ENCODE measurements at places on chromosomes 13 and 19. TPM values are rescaled to one million over a fixed set of nuclear protein-coding genes. Genes with fewer than 3 reads are reported as not detected.

Gene NTN5
- 0.72 TPM for polyA plus RNA-seq

Gene PLPP2
- 0.26 TPM for polyA plus RNA-seq

Gene FEM1A
- polyA plus RNA-seq = 5.1 TPM

Gene ZNF20
- 2.7 TPM for polyA plus RNA-seq

Gene OR10H1
- not detected for polyA plus RNA-seq

DNA sequence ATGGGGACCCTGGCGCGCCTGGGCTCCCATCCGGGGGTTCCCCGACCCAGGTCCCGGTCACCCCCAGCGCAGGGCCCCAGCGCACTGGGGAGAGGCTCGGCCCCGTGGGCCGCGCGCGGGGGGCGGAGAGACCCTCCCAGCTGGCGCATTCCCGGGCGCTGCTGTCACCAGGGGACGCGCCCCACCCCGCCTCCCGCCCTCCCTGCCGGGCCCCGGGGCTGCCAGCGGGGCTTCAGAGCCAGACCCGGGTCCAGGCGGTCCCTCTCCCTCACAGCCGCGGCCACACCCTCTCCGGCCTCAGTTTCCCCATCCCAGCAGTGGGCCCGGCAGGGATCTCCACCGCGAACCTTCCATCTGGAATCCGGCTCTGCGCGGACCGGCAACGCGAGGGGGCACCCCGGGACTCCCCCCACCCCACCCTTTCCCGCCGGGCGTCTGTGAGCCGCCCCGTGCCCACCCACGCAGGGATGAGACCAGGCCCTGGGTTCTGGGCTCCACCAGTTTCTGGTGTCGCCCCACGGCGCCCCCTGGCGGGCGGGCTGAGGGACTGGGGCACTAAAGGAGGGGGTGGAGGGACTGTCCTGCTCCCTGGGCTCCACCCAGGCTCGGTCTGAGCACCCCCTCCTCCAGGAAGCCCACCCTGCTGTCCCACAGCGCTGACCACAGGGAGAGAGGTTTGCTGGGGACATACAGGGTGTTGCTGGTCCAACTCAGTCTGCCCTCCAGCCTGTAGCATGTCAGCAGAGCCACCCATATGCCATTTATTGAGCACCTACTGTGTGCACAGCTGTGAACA, 878 bp upstream of the ADAMTSL5 start:
- no peak for DNase-seq

DNA sequence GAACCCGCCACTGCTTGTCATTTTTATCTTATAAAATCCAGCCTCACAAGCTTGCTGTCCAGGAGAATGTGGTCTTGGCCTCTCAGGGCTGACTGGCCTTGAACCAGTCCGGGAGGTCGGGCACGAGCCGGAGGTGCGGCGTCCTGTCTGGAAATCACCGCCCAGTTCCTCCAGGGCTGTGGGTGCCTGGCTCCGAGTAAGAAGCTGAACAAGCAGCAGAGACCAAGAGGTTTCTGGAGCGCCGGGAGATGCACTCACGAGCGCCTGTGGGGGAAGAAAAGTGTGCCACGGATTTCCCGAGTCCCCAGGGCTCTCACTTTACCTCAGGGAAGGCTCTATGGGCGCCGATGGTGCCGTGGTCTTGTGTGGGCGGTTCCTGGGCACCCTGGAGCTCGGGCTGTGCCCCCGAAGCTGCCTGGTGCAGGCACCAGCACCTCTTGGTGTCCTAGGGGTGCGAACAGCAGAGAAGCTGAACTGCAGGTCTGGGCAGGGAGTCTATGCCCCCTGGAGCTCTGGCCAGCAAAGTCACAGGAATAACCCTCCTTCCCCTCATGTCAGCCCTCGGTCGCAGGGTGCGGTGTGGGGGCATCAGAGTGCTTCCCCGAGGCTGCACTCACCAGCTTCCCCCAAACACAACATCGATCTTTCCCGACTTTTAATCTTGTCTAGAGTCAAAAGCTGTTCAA, 50.0 kb downstream of the GAS6 start:
- DNase-seq = no peak

DNA sequence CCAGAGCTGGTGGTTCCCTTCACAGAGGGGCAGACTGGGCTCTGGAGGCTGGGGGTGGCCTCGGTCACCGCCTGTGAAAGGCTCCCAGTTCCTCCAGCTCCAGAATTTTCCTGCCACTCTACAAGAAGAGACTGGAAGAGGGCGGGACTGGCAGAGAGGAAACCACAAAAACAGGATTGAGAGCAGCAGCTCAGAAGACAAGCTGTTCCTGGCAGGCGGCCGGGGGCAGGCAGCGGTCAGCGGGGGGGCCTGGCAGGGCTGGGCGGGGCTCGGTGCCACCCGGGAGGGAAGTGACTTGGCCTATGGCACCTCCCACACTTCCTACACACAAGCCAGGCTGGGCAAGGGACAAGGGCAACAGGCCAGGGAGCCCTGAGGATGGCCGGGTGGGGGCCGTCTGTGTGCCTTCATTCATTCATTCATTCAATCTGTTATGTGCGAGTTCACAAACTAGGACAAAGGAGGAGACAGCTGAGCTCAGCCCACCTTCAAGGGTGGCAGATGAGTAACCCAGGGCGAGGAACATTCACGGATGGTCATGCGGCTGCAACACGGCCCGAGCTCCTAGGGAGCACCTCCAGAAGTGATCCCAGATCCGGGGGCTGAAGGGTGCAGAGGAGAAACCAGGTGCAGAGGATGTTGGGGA, 16.9 kb upstream of the BTBD2 start:
- DNase-seq = peak; percentile 75

GRCh38 chr19:50817941-50818858, 5.4 kb downstream of the KLK1 start:
- DNase-seq = no peak

DNA sequence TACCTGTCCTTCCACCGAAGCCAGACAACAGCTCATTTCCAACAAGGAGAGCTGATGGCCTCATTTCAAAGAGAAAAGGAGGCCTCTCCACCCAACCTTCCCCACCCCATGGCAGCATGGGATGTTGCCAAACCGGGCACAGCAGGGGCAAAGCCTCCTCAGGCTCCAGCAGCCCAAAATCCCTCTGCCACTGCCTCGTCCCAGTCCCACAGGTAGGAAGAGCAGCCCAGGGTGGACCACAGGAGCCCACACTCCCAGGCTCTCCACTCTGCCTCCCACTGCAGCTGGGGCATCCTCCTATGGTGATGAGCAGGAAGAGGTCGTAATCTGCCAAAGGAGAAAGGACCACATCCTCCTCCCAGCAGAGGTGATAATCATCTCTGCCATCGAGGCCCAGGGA, 50.9 kb downstream of the PEPD start:
- DNase-seq = no peak

GRCh38 chr13:19083340-19083739, 98.3 kb downstream of the TUBA3C start:
- no peak for DNase-seq

DNA sequence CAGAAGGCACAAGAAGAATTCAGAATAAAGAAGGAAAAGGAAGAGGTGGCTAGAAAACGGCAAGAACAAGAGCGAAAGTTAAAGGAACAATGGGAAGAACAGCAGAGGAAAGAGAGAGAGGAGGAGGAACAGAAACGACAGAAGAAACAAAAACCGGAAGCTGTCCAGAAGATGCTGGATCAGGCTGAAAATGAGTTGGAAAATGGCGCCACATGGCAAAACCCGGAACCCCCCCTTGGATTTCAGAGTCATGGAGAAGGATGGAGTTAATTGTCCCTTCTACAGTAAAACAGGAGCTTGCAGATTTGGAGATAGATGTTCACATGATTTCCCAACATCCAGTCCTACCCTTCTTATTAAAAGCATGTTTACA, 6.7 kb downstream of the CD209 start:
- no peak for DNase-seq

- no peak for DNase-seq
Observed at GRCh38 chr13:25409938-25410337, 38.2 kb downstream of the ATP8A2 start.

GRCh38 chr19:3536429-3537100, 2.4 kb upstream of the TEKTIP1 start:
- DNase-seq = no peak

GRCh38 chr13:59477011-59477410, 686.7 kb downstream of the DIAPH3 start:
- DNase-seq = no peak

DNA sequence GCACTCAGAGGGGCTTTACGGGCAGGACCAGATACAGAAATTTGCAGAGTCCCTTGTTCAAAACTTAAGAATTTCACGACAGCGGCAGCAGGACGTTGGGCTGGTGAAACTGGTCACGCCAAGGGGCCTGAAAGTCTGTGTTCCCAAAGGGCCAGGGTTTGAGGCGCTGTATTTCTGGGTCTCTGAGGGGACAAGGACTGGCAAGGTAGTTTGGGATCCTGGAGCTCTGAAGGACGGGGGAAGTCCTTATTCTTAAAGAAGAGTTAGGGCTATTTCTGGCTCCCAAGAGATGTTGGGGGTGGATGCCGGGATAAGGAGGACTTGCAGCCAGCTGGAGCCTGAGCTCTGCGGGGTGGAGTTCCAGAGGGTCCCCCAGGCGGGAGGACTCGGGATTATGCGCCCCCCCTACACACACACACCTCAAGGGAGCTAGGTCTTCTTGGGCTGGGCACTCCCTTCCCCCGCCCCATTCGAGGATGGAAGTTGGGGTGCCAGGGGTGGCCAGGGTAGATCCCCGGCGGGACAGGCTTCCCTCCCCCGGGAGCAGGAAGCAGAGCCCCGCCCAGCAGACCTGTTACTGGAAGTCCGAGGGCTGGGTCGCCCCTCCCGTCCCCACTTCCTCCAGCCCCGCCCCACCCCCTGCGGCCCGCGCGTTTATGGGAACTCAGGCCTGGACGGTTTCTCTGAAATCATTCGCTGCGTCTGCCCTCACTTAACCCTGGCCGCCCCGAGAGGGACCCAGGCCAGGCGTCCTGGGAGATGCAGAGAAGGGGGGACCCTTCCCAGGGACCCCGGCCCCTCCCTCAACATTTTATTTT, 5.6 kb downstream of the BCL3 start:
- DNase-seq = peak; percentile 75

DNA sequence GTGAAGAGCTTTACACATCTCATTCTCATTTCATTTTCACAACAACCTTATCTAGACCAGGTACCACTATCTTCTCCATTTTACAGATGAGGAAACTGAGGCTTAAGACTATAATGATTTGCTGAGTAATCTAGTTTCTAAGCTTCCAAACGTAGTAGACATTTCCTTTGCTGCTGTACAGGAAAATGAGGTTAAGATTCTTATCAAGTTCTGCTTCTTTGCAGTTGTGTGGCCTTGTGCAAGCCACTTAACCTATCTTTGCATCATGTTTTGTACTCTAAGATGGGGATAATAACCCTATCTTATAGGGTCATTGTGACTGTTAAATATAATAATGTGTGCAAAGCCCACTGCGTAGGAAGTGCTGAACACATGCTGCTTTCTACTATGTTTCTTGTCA, 307.9 kb downstream of the HS6ST3 start:
- DNase-seq = no peak

- DNase-seq = no peak
Observed at GRCh38 chr19:35240327-35240726, 8.5 kb upstream of the LSR start.

- no peak for DNase-seq
Observed at GRCh38 chr19:32750441-32751055, 31.0 kb downstream of the TDRD12 start.

DNA sequence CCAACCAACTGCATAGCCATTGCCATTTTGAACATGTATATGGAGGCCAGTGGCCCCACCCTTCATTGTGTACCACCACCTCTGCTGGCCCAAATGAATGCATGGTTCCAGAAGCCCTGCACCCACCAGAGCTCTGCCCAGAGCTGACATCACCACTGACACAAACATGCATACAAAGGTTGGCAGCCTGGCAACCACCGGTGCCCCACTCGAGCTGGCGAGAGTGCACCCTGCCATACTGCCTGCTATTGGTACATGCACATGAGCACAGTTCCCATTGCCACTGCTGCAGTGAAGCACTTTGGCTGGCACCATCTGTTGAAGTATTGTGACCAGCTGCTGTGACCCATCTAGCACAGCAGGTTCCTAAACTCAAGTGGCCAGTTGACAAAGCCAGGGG, 1564.9 kb downstream of the OLFM4 start:
- no peak for DNase-seq

- DNase-seq = peak; percentile 4
Observed at GRCh38 chr19:43934055-43934984, 762 bp downstream of the ZNF45 start.

DNA sequence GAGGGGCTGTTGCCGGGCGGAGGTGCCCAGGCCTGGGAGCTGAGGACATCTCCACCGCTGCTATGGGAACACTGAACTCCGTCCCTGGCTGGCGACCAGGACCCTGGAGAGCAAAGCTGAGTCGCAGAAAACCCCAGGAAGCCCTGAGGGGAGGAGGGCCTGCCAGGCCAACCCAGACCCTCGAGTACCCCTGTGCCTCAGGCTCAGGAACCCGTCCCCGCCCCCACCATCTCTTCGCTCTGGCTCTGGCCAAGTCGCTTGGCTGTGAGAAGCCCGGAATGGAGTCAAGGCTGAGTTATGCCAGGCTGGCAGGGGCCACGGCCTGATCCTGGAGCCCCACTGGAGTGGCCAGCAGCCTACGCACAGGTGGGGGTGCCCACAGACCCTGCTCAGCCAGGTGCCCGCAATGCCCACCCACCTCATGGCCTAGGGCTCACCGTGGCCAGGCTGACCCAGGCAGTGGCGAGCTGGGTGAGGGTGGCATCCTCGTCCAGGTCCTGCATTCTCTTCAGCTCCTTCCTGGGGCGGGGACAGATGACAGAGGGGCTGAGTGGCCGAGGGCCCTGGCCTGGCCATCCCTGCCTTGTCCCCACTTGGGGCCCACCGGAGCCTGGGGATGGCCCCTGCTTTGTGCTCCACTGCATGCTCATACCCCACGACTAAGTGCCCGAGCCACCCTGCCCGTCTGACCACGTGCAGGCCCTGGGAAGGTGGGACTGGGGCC, 8.5 kb upstream of the CERS1 start:
- no peak for DNase-seq

- no peak for DNase-seq
Observed at GRCh38 chr19:39518975-39519374, 4.0 kb downstream of the SELENOV start.

DNA sequence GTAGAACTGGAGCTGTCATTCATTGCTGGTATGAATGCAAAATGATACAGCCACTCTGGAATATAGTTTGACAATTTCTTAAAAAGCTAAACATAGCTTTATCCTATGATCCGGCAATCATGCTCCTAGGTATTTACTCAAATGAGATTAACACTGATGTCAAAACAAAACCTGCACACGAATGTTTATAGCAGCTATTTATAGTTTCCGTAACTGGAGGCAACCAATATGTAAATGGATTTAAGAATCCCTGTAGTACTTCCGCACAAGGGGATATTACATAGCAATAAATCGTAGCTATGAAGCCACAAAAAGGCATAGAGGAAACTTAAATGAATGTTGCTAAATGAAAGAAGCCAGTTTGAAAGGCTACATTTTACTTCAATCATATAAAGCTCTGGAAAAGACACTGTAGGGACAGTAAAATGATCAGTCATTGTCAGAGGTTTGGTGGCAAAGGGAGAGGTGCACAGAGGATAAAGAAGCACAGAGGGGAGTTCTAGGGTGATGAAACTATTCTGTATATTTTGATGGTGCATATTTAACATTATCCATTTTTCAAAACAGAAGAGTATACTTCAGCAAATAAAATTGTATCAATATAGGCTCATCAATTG, 1893.0 kb upstream of the PCDH20 start:
- no peak for DNase-seq

- no peak for DNase-seq
Observed at GRCh38 chr19:5580161-5580571, 12.4 kb upstream of the TINCR start.

- DNase-seq = no peak
Observed at GRCh38 chr19:1395194-1396018, 5.9 kb downstream of the GAMT start.
